Stimulated activated CD4-positive, alpha-beta T cell treated with anti-CD3 and anti-CD28 coated beads, Interleukin-15, amount 100 ng/mL, for 1 hour (primary cell): ENCODE measurements at places on chromosomes 1 and 21.

GRCh38 chr1:29420202-29420601, 183.9 kb downstream of the PTPRU start:
- DNase-seq = no peak

- DNase-seq = no peak
These were observed 50.6 kb upstream of the SLC2A1 start for GRCh38 chr1:43009274-43009673.

- no peak for DNase-seq
These were observed 1045.1 kb downstream of the ADGRL2 start for GRCh38 chr1:82845866-82846265.

- DNase-seq = no peak
These were observed 172.0 kb downstream of the CDC7 start for GRCh38 chr1:91672601-91673161.

- no peak for DNase-seq
These were observed 1.4 kb downstream of the PTBP2 start for GRCh38 chr1:96722958-96723357.

DNA sequence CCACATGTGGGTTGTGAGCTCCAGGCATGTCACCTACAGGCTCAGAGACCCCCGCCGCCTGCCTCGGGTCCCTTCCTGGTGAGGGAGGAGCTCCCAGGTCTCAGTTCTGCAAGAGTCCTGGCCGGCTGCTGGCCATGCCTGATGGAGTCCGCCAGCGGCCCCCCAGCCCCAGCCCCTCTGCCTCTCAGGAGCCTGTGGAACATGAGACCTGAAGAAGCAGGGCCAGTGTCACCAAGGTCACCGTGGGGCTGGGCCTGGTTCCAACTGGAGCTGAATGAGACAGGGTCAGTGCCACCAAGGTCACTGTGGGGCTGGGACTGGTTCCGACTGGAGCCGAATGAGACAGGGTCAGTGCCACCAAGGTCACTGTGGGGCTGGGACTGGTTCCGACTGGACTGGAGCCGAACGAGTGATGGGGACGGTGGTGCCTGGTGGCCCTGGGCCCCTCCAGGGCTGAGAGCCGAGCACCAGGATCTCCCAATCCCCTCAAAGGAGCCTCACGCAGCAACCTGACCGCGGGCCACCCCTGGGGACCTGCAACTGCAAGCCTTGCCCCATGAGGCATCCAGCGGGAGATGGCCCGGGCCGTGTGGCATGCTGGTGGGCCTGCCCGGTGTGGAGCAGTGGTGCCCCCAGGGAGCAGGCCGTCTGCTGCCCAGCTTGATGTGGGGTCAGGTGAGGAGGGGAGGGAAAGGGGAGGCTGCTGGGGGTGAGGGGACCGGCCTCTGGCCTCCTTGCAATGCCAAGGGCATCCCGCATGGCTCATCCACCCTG, 14.5 kb upstream of the PTTG1IP start:
- no peak for DNase-seq

DNA sequence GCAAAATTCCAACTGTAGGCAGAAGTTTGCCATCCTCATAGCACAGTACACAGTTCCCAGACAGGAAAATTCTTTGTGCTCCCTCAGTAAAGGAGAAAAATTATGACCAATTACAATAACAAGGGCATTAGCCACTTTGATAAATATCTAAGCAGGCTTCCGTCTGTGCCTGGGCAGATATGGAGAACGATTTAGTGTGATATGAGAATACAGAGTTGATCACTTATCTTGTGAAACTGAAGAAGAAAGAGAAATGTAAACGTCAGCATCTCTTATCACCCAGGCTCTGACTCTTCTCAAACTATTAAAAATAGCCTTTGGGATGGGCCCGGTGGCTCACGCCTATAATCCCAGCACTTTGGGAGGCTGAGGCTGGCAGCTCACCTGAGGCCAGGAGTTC, 54.5 kb upstream of the TIAM1 start:
- no peak for DNase-seq

DNA sequence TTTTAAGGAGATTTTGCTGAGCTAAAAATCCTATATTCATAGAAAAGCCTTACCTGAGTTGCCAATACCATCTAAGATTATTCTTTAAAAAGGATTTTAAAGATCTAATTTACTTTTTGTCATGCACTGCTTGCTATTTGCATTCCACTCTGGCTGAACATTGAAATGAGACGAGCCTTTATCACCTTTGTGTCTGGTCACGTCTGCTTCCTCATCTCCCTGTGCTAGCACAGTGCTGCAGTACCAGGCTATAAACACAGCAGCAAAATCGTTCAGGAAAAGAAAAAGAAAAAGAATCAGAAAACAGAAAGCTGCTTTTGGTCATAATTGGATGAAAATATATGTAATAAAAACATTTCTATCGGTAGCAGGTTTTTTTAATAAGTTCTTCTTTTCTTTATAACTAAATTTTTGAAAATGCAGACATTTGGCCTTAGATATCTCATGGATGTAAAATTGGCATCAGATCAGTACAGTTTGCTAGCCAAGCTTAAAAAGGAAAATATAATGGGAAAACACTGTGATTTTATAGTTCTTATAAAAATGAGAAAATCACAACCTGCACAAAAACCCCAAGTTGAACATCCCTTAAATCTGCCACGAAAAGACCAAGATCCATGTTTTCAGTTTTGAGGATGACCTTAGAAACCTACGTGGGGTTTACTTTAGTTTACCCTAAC, 735.7 kb upstream of the CXADR start:
- DNase-seq = no peak

DNA sequence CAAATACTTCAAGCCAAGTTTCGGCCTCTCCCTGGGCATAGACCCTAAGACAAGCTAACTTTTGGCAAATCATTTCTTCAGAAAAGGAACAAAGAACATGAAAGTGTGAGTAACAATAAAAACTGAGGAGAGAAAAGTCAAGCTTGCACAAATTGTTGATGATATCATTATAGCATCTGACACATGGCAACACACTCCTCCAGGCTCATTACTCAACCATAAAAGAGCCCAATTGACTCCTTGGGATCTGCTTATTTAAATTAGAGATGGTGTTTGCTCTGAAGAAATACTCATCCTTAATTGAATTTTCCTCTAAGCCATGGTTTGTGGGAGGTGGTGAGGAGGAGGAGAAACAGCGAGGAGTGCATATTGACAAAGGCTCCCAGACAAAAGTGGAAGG, 54.5 kb downstream of the TNFSF4 start:
- no peak for DNase-seq

GRCh38 chr1:246597340-246597739, 31.1 kb downstream of the CNST start:
- no peak for DNase-seq

- no peak for DNase-seq
These were observed 11.5 kb downstream of the ZNF697 start for GRCh38 chr1:119636491-119637089.

GRCh38 chr1:160427625-160428024, 27.3 kb downstream of the VANGL2 start:
- no peak for DNase-seq

DNA sequence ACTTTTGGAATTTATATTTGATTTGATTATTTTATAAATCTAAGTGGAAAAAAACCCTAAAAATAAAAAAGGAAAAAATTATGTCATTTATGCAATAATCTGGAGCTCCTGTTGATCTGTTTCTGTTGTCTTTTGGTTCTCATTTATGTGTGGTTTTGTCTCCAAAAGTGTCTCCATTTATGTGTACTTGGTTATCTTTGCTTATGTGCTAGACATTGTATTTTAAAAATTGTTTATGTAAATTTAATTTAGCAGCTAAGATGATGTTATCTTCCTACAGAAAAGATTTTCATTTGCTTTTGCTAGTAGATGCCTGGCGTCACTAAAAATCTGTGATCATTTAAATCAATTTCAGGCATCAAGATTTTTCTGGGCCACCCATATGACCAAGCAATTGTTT, 95.7 kb downstream of the OSBPL9 start:
- DNase-seq = no peak

- DNase-seq = no peak
These were observed 50.7 kb downstream of the DHRS3 start for GRCh38 chr1:12567288-12567819.

DNA sequence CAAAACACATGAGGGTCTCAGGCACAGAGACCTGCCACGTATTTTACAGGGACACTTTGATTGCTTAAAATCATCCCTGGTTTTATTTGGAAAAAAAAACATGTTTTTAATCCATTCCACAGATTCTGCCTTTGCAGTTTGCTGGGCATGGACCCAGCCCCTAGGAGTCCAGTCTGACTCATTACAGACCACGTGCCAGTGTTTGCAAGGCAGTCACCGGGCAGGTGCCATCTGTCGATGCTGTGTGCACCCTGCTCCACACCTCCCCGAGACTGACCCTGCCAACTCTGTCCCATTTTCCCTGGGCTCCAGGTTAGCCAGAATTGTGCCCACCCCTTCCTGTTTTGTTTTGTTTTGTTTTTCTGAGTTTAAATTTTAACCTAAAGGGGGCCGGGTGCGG, 148.4 kb upstream of the TMEM51 start:
- DNase-seq = no peak

- DNase-seq = no peak
These were observed 49.7 kb downstream of the NMNAT2 start for GRCh38 chr1:183368213-183369108.

DNA sequence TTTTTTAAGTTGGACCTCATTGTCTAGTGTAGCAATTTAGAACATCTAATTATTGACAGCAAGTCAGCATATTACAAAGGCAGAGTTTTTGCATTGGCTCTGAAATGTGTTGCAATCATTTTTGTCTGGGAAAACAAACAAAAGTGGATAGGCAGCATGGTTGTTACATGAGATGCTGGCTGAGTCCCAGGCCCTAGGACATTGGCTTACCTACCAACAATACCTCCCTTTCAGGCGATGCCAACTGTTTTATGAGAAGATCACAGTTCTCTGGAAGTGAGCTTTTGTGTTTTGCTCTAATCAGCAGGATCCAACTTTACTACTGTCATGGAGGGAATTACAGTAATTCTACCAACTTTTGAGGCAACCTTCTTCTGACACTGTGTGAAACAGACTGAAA, 71.5 kb upstream of the CXADR start:
- no peak for DNase-seq

DNA sequence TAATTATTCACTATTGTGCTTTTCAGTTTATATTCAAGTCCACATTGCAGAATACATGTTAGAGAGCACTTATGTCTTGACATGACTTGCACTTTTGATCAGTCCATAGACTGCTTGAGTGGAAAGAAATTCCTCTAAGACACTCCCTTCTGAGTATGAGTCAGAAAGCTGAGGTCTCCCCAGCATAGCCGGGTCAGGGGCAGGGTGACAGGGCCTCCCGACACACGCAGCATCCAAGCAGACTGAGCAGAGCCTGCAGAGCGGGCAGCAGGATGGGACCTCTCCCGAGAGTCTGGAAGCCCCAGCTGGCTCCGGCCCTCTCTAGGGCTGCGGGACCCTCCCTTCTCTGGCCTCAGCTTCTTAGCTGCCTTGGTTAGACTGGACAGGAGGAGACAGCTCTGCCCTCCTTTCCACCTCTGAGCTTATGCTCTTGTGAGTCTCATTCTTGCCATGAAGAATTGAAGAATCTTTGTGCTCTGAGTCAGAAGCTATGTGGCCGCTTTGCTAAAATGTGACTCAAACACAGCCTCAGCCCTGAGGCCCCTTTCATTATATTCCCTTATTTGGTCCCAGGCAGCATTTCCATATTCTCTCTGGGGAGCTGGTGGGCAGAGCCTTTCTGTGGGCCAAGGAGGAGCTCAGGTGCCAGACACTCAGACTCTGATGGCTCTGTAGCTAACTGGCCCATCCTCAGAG, 11.2 kb upstream of the CAPN2 start:
- DNase-seq = no peak

DNA sequence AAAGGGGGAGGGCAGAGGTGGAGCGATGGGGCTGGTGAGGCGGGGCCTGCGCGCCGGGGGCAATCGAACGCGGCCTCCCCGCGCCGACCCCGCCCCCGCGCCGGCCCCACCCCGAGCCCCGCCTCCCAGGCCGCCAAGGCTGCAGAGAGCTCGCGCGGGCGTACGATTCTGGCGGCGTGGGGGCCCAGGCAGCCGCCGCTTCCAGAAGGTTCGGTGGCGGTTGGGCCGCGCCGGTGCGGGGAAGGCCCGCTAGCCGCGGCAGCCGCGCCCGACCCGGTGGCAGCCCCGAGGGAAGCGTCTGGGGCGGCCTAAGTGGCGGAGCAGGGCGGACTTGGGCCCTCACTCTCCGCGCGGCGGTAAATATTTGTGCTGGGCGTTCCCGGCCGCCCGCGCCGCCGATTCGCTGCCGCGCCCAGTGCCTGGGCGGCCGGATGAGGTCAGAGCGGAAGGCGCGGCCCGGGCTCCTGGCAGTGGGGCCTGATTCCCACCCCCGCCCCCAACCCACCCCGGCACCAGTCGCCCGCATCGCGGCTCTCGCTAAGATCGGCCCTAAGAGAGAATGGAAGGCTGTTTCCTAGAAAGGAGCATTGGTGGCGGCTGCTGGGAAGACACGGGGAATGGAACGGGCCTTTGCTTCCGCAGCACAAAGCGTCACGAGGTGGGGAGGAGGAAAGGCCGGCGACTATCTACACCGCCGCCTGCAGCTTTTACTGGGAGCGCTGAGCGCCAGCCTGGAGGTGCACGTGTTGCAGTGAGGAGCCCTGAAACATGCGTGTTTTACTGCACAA, at the start of gene ACOT7:
TSS of gene ACOT7 (minus strand) at position 368 of the 788 bp plus-strand sequence. CDS start 368 bp downstream, outside the sequence.
- DNase-seq = peak; percentile 80

- DNase-seq = no peak
These were observed 15.6 kb upstream of the COL9A2 start for GRCh38 chr1:40332695-40333094.

DNA sequence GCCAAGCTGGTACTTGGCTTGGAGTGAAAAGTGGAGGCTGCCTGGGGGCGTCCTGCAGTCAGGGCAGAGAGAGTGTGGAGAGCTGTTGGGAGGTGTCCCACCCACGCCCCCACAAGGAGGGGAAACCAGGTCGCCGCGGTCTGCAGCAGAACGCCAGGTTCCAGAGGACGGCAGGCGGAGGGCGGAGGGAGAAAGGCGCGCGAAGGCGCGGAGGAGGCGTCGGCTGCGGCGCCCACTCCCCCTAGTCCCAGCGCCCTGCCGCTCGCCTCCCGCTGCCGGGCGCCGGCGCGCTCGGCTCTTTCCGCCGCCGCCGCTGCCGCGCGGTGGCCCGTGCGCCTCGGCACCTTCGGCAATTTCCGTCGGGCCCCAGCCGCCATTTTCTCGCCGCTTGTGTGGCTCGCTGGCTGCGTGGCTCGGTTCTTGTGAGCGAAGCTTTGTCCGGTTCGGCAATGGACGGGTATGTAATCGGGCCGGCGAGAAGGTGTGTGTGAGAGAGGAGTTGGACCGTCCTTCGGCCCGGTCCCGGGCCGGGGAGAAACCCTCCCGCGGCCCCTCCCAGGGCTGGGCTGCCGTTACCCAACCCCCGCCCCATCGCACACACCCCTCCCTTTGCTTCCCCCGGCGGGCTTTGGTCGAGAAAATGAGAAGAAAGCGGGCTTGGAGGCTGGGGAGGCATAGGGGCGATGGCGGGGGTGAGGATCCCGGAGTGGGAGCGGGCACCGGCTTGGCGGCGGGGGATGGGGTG, at the start of gene PTBP2:
TSS of gene PTBP2 (plus strand) at position 369 of the 745 bp plus-strand sequence. CDS start at position 450, 81 bp downstream.
- DNase-seq = peak; percentile 64

- no peak for DNase-seq
These were observed 47.5 kb upstream of the CTPS1 start for GRCh38 chr1:40932006-40932405.

GRCh38 chr1:208825300-208825699, 581.1 kb upstream of the PLXNA2 start:
- DNase-seq = no peak

GRCh38 chr21:43203591-43203990, 34.8 kb downstream of the CRYAA start:
- no peak for DNase-seq

GRCh38 chr1:80050523-80050922, 1044.0 kb upstream of the ADGRL4 start:
- DNase-seq = no peak

GRCh38 chr1:191839891-191840290, 318.4 kb upstream of the RGS18 start:
- no peak for DNase-seq

- no peak for DNase-seq
These were observed 79.1 kb upstream of the GPR88 start for GRCh38 chr1:100458661-100459357.
